ENCODE measurements at places on chromosomes 6 and 20.

DNA sequence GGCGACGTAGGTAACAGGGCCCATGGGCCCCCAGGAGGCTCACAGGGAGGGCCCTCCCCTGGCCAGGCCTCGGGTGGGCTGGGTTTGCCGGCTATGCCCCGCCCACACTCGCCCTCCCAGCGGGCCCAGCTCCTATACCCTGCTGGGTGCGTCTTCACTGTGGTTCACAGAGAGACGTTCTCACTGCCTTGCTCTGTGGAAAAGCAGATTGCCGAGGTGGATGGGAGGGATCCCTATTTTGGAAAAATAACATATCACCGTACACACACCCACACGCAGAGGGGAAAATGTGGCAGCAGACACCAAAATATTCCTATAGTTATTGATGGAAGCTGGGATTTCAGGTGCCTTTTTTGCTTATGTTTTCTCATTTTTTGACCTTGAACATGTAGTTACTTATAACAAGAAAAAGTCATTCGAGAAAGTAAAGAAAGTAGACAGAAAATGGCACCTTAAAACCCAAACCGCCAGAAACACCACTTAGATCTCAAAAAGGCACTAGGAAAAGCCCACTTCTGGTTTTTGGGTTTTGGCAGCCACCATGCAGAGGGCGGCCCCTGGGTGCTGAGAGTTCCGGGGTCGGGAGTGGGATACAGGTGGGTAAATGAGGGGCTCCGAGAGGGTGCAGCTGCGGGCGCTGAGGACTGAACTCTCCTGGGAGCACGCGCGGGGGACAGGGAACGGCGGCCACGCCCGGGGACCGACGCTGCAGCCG, 49.4 kb downstream of the TMEM242 start:
- no peak for DNase-seq

- no peak for DNase-seq
These were observed 59.1 kb downstream of the LRFN2 start for GRCh38 chr6:40528051-40528450.

DNA sequence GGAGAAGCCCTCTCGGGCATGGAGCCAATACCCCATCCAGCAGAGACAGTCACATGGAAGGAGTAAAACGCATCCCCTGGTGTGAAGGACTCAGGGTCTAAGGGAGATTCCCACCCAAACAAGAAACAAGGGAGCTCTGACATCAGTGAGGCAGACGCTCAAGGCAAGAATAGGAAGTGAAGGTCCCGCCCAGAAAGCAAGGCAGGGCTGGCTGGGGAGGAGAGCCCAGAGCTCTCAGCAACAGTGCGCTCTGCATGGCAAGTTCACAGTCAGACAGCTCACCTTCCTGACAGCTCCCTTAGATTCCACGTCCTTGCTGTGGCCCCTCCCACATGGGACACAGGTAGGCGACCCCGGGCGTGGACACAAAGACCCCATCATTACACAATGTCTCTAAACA, 85.6 kb downstream of the TTLL2 start:
- no peak for DNase-seq

DNA sequence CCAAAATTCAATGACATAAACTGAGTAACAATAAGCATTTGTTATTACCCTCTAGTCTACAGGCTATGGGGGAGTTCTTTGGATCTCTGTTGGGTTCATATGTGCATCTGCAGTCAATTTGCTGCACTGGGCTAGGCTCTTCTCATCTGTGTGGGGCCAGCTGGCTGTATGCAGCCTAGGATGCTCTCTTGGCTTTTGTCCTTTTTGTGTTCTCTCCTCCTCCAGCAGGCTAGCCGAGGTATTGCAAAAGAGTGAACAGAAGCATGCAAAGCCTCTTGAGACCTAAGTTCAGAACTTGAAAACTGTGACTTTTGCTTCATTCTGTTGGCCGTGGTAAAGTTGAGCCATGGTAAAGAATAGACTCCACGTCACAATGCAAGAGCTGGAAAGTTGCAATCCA, 62.8 kb upstream of the FOXO3 start:
- peak; percentile 42 for DNase-seq

DNA sequence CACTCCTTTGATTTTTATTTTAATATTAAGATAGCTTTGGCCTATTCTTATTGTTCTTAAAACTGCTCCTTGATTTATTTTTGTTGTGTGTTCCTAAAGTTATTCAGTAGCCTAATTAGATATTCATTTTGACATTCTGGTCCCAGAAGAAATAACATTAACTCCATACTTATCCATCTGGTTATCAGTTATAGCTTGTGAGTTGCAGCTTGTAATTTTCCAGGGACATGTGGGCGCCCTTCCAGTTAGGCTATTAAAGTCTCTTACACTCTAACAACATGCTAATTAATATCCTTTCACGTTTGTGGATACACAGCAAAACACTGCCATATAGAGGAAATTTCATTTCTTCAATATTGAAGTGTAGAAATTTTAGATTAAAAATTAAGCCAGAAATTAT, 987.5 kb downstream of the HACE1 start:
- no peak for DNase-seq

- DNase-seq: no peak
These were observed 36.1 kb upstream of the CEP162 start for GRCh38 chr6:84263557-84263956.

GRCh38 chr6:122033564-122034181, 365.8 kb upstream of the HSF2 start:
- peak; percentile 50 for DNase-seq

DNA sequence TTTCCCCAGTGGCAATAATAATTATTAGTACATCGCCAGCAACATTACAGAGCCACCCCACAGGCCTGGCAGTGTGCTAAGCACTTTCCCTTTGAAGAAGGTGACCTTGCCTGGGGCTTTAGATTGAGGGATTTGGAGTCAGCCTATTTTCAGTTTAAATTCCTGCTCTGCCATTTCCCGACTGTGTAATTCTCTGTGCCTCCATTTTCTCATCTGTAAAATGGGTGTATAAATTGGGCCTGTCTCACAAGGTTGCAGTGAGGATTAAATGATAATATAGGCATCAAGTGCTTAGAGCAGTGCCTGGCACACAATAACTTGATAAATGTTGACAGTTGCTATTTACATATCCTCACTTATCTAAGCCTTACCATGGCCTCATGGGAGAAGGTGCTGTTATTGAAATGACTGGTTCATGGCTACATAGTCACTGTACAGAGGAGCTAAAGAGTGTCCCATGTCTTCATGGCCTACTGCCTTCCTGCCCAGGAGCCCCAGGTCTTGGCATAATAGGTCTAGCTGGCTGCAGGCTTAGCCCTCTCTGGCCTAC, 5.1 kb upstream of the SCRT2 start:
- no peak for DNase-seq

DNA sequence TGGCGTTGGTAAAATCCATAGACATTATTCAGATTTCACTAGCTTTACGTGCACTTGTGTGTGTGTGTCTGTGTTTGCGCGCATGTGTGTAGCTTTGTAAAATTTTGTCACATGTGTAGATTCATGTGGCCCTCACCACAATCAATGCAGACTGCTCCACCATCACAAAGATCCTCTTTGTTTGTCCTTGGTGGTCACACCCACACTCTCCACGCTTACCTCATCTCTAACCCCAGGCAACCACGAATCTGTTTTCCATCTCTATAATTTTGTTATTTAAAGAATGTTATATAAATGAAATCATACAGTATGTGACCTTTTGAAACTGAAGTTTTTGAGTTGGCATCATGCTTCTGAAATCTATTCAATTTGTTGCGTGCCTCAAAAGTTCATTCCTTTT, 58.5 kb downstream of the GRM1 start:
- no peak for DNase-seq

GRCh38 chr6:145629478-145629877, 105.8 kb downstream of the EPM2A start:
- no peak for DNase-seq

- DNase-seq: no peak
These were observed 18.7 kb downstream of the MOCS3 start for GRCh38 chr20:50977066-50978021.

DNA sequence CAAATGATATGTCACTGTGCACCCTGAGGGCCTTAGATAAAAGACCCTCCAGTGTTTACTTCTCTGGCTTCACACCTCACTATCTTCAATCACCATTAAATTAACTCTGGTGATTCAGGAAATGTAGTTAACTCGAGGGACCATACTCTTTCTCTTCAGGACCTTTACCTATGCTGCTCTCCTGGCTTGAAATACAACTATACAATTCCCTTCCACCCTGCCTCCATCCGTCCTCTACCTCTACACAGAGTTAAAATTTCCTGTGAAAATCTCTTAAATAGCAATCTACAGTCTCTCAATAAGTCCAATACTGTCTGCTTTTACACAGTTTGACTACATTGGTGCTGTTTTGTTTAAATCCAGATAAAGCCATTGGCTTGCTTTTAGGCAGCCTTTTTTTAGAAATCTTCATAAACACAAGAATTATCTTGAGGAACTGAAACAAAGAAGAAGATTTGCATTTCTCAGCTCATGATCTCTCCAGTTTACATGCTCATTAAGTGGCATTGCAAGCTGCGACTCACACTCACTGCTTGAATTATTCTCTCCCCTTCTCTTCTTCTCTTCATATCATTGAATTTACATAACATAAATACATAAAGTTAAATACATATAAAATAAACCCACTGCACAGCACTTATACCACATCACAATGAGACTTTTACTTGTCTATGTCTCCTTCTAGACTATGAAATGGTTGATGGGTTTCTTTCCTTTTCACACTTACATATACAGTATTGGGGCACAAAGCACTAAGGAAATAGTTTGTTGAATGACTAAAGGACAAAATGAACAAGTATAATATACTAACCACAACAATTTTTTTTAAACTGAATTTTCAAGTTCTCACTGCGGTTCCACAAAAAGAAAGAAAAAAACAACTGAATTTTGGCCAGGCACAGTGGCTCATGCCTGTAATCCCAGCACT, 239.0 kb upstream of the KCNQ5 start:
- no peak for DNase-seq

GRCh38 chr6:71224011-71224410, 64.6 kb upstream of the OGFRL1 start:
- DNase-seq: no peak

DNA sequence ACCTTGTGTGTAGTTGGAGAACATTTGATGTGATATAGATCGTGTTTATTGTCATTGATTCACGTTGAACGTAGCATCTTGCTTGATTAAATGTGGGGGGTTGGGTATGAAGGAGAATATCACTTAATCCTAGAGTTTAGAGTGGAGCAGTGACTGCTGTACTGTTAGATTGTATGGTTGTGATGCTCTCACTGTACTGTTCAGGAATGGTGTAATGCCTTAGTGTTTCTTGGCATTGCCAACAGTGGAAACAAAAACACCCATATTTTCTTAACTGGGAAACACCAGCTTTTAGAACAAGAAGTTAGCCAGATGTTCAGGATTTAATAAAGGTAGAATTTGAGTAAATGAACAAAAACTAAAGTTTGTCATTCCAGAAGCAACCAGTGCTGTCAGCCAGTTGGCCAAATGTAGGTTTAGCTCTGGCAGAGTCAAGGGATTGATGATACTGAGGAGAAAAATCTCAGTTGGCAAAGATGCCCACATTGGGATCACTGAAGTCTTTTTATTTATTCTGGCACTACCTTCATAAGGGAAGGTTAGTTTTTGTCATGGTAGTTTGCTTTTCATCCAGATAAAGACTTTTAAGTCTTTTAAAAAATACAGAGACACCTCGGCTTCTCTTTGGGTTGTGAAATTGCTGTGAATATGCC, 129.9 kb downstream of the JARID2 start:
- no peak for DNase-seq

DNA sequence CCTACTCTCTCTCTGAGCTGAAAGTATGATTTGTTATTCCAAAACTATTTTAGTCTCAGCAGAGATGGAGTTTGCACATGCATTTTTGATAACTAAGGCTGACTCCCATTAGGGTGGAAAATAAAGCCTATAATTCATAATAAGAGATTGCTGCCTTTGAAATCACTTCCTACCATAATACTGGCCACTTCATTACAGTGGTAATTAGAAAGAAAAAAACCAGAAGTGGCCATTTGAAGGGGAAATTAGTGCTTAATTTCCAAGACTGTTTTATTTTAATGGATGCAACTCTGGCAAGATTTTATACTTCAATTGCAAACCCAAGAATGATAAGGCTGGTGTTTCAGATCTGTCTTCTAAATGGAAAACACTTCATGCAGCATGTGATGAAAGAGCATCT, 43.4 kb downstream of the SLC35B3 start:
- DNase-seq: no peak

- DNase-seq: no peak
These were observed 2.3 kb downstream of the BMP7 start for GRCh38 chr20:57263801-57264792.

GRCh38 chr20:14838663-14839628, 501.5 kb upstream of the FLRT3 start:
- no peak for DNase-seq

DNA sequence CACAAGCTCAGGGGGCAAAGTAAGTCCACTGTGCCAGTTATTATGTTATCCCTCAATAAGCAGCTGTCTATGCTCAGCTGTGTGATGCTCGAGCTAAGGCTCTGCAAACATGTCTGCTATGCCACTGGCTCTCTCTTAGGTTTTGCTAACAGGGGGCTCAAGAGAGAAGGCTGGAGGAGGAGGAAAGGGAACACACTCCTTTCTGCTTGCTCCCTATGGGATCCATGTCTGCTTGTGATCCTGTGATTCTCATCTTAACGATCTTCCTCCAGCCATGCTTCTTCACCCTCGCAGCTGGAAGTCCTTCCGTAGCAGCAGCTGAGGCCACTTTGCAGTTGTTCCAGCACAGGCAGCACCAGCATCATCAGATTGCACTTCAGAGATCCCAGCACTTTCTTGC, 37.0 kb upstream of the IGF2R start:
- no peak for DNase-seq

GRCh38 chr6:107495196-107495643, 5.3 kb downstream of the SOBP start:
- DNase-seq: no peak

DNA sequence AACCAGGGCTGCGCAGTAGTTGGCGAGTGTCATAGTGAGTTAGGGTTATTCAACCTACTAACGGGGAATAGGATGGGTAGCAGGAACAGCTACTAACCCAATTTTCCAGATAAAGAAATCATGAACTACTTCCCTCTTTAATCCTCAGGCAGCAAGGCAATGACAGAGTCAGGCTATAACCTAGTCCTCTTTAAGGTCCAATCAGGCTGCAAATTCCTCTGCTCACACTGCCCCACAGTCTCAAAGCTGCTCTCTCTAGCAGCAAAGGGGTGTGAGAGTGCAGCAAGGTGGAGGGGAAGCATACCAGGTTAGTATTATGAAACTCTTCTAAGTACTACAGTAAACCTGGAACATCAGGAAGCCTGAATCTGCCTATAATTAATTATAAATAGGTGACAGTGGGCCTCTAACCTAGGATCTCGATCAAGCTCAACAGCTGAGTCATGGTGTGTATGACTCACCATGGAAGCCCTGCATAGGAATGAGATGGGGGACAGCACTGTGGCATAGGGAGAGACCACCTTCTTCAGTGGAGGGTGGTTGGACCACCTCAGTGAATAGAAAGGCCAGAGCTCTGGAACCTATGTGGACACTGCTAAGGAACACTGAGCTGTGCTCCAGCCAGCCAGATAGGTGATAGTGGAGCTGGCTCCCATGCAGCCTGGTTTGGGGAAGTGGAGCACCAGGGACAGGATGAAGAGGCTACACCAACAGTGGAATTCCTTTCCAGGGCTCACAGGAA, 7.9 kb downstream of the PEX6 start:
- peak; percentile 57 for DNase-seq

Measured in kidney tubule cell (primary cell).